ENCODE measurements at places on chromosomes 2 and 18. TPM values are rescaled to one million over a fixed set of nuclear protein-coding genes. Genes with fewer than 3 reads are reported as not detected.

GRCh38 chr18:44857744-44858491 is 177.2 kb downstream of the SETBP1 start:
- peaks cover 26% of the 10 kb centered on the region for H3K4me1 ChIP-seq
- no peaks in the 10 kb centered on the region for H3K27me3 ChIP-seq
- DNase-seq: peak; percentile 49
- peak overlapping the region; percentile 31 for H3K27ac ChIP-seq

DNA sequence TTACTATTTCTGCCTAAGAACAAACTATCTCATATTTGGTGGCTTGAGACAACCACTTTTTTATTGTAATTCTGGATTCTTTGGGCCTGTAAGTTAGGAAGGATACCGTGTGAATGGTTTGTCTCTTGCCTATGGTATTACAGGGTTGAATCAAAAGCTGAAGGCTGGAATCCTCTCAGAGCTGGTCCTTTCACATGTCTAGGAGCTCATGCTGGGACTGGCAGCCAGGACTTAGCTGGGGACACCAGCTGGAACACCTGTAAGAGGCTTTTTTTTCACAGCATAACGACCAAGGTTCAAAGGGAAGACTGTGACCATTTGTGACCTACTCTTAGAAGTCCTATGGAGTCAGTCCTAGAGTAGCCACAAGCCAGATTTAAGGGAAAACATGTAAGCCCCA is 226.3 kb downstream of the ZNF804A start:
- no peaks in the 10 kb centered on the region for H3K36me3 ChIP-seq
- DNase-seq: no peak
- no peak overlapping the region for H3K4me3 ChIP-seq
- no peaks in the 10 kb centered on the region for H3K27me3 ChIP-seq

DNA sequence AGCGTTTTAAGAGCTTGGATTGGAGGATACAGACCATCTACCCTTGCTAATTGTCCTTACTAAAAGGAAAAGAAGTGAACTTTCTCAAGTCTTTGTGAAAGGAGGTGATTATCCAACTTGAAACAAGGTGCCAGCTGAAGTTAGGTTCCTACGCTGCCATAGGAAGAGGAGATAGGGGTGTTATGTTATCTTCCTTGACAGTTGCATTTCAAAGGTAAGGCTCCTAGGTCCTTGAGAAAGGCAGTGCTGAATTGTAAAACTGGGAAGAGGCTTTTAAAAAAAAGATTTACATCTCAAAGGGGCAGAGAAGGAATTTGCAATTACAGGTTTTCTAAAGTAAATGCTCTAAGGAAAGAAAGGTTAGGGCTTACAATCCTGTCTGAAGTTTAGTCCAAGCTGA is 810.2 kb upstream of the LRATD1 start:
- H3K4me3 ChIP-seq: no peak overlapping the region
- H3K27ac ChIP-seq: no peak overlapping the region
- H3K36me3 ChIP-seq: no peaks in the 10 kb centered on the region
- no peaks in the 10 kb centered on the region for H3K27me3 ChIP-seq
- H3K4me1 ChIP-seq: no peaks in the 10 kb centered on the region

DNA sequence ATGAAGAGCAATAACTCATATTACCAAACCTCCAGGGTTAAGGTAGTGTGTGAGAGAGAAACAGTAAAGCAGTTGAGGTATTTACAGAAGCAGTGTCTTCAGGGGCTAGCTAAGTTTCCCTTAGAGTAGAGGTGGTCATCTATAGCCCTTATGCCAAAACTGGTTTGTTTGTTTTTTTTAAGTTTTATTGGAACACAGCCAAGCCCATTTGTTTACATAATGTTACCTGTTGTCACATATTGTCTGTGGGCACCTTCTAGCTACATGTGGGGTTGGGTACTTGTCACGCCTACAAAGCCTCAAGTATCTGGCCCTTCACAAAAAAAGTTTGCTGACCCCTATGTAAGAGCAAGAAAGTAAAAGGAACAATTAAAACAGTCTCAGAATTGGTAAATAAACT is 39.4 kb downstream of the ACTR2 start:
- H3K27me3 ChIP-seq: no peaks in the 10 kb centered on the region
- H3K27ac ChIP-seq: no peak overlapping the region
- no peak for DNase-seq
- peaks cover 18% of the 10 kb centered on the region for H3K36me3 ChIP-seq
- H3K4me3 ChIP-seq: no peak overlapping the region

- H3K27ac ChIP-seq: no peak overlapping the region
- H3K36me3 ChIP-seq: no peaks in the 10 kb centered on the region
- no peaks in the 10 kb centered on the region for H3K4me1 ChIP-seq
- no peaks in the 10 kb centered on the region for H3K27me3 ChIP-seq
- no peak overlapping the region for H3K4me3 ChIP-seq
Measured at GRCh38 chr18:74773171-74773624, 175.5 kb downstream of the ZNF407 start.

The EGR4 gene
- polyA plus RNA-seq: not detected

The C2orf80 gene
- not detected for polyA plus RNA-seq

The HOXD13 gene
- polyA plus RNA-seq: 0.45 TPM
